ENCODE measurements at places on chromosomes 2 and 18. TPM values are rescaled to one million over a fixed set of nuclear protein-coding genes. Genes with fewer than 3 reads are reported as not detected.

RHBDD1 gene
- total RNA-seq = 44.4 TPM

ERICH2 gene
- 1.7 TPM for total RNA-seq

UPP2 gene
- total RNA-seq = not detected

HOXD8 gene
- total RNA-seq = not detected

LCT gene
- not detected for total RNA-seq

C2orf66 gene
- 0.93 TPM for total RNA-seq

CXCR4 gene
- total RNA-seq = not detected

IFIH1 gene
- total RNA-seq = 27.3 TPM

SERPINB7 gene
- total RNA-seq = 116 TPM

DNAJC5G gene
- not detected for total RNA-seq

ACADL gene
- total RNA-seq = 1.00 TPM

Measured in nasal cavity respiratory epithelium epithelial cell of viscerocranial mucosa (primary cell).